NCI-H526 treated with DMSO at 0.1 percent for 48 hours (cell line): ENCODE measurements at places on chromosomes 11 and 22.

DNA sequence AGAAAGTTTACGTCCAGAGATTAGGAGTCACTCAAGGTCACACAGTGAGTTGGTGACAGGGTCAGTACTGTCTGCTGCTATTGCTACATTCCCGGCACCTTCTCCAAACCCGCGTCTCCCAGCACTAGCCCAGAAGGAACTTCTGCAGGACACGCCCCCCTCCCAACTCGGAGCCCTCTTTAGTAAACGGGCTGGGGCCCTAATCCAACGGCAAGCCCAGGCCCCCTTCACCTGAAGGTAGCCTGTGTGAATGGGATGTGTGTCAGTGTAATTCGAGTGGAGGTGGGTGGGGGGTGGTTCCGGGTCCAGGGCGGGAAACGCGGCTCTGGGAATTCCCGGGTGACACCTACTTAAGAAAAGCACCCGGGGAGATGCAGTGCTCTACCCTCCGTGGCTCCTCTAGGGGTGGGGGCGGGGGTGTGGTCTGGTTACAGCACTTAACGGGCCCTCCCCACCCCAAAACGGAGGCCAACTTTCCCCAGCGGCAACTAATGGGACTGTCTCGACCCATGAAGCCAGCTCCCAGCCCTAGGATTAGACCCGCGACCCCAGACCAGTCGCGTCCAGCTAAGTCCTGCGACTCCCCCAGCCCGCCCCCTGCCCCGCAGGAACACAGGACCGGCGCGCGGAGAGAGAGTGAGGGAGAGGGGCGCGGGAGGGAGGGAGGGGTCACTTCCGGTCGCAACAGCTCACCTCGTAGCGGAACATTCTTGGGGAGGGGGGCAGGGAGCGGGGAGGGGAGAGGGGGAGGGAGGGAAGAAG lies 468 bp downstream of the PATL1 start:
- DNase-seq: no peak

- no peak for DNase-seq
These were observed 125.6 kb downstream of the APIP start for GRCh38 chr11:34790620-34791019.

GRCh38 chr11:16361108-16361865 lies 4.9 kb upstream of the SOX6 start:
- no peak for DNase-seq

- DNase-seq: no peak
These were observed 24.2 kb upstream of the JAM3 start for GRCh38 chr11:134044514-134045284.

GRCh38 chr11:64013141-64013896 lies 22.4 kb upstream of the FLRT1 start:
- no peak for DNase-seq
